Activated CD4-positive, alpha-beta T cell treated with anti-CD3 and anti-CD28 coated beads, Interleukin-2, amount 50 U/mL, for 4 hours (primary cell): ENCODE measurements at places on chromosomes 6 and 20.

GRCh38 chr6:7115543-7116231, 7.9 kb downstream of the RREB1 start:
- DNase-seq: no peak

DNA sequence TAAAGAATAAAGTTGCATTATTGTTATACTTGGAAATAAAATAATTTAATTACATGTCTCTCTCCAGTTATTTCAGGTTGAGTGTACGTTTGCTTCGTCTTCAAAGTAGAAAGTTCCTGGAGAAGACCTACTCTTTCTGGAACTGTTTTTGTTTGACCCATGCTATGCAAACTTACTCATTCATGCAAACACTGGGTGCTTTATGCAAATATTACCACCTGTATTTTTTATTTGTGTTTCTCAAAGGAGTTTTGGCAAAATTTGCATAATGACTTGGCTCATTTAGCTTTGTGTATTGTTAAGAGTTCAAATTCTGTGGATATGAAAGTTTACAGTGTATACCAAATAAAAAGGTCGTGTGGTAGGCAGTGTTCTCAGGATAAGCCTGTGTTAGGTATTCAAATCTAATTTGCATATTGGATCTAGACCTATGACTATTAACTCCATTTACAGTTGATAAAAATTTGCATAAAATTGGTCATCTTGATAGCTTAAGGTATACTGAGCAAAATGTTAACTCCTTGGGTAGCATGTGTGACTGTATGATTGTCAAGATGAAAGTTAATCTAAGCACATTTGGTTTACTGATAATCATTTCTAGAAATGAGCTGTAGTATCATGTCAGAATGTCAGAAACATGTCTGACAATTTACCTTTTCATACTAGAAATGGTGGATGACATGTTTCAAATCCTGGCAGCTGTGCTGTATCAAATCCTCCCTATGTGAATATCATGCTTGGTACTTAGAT, 65.2 kb downstream of the CDKAL1 start:
- no peak for DNase-seq

- no peak for DNase-seq
Measured at GRCh38 chr20:13130061-13130706, 90.9 kb upstream of the ISM1 start.

GRCh38 chr6:84457276-84457675, 229.8 kb upstream of the CEP162 start:
- no peak for DNase-seq

DNA sequence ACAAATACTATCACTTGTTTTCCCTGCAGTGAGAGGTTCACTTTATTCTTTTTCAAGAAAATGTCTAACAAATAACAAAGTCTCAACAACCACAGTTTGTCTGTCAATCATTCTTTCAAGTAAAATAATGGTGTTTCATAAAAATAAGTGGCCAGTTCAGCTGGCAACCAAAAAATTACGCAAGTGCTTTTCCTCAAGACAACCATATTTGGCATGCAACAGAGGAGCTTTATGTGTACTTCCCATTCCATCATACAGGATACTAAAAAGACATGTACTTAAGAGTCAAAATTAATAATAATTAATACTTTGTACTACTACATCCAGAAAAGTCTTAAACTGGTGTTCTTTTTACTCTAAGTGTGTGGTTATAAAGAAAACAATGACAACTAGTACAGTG, 34.6 kb downstream of the ATG5 start:
- no peak for DNase-seq

DNA sequence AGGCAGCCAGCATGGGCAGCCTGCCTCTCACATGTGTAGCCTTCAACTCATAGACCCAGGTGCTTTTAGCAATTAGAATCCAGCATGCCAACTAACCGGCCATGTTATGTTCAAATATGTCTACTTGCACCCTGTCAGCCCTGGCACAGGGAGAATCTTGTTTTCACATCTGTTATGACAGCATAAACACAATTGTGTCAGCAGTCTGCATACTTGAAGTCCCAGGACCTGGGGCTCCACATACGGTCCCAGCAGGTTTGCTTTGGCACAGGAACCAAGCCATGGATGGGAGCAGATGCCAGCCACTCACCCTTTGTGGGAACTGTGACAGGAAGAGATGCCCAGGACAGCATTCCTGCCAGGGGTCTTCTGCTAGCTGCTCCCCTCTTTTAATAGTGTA, 67.2 kb upstream of the SYNDIG1 start:
- no peak for DNase-seq

GRCh38 chr20:45366192-45366591, 3.2 kb downstream of the SYS1 start:
- no peak for DNase-seq

GRCh38 chr20:24654425-24654824, 185.0 kb downstream of the SYNDIG1 start:
- no peak for DNase-seq

DNA sequence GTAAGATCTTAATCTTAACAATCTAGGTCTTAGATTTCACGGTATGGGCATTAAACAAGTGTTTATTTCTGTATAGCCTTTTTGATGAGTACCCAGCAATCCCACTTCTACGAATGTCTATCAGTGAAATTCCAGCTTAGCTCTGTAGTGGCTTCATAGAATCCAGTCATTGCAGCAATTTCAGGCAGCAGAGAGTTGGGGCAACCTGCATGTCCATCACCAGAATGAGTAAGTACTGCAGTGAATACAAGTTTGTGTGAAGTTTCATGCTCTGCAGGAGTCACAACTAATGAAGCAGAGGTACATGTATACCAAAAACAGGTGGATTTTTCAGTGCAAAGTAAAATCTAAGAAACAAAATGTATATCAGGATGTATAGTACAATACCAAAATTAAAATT, 151.7 kb downstream of the OR2B2 start:
- DNase-seq: no peak

DNA sequence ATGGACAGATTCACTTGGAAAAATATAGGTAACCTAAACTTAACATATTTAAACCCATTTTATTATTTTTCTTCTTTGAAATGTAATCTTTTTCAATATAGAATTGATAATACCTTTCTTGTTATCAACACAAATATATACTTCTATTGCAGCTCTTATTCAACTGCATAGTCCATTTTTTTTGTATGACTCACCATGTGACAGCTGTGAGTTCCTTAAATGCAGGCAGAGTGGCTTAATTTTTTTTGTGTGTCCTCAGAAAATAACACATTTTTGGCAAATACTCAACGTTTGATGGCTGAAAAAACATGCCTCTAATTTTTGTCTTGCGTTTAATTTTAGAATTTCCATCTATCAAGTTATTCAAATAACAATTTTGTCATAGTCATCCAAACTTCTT, 454.8 kb downstream of the PHF3 start:
- no peak for DNase-seq
